Activated T-cell treated with anti-CD3 and anti-CD28 coated beads for 48 hours (primary cell): ENCODE measurements at places on chromosomes 7 and 10.

GRCh38 chr7:105940109-105940508 lies 23.0 kb upstream of the CDHR3 start:
- no peak for DNase-seq

GRCh38 chr10:12198156-12198555 lies 2.2 kb downstream of the CDC123 start:
- DNase-seq = no peak

- no peak for DNase-seq
Measured at GRCh38 chr7:132438926-132439325, 137.3 kb downstream of the PLXNA4 start.

DNA sequence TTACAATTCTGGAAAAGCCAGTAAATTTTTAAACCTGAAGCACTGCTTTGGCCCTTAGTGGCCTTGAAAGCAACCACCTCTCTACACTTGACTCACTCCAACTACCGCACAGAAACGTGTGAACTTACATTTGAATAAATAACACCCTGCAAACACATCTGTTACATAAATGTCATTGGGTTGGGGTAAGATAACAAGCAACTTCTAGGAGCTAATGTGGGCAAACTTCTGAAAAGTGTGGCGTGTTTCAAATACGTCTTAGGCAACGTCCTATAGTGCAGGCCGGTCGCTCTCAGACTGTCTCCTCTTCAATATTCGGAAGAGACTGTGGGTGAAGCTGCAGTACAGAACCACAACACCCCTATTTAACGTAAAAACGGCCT lies 474 bp downstream of the ORC5 start:
- DNase-seq = no peak

DNA sequence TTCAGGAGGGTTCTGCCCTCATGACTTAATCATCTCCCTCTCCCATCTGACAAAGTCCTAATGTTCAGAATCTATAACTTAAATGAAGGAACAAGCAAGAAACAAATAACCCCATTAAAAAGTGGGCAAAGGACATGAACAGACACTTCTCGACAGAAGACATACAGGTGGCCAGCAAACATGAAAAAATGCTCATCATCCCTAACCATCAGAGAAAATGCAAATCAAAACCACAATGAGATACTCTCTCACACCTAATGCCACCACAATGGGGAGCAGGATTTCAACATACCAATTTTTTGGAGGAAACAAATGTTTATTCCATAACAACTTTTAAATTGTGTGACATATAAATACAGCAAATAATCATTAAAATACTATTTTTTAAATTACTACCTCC lies 3.0 kb upstream of the HTR7 start:
- no peak for DNase-seq

DNA sequence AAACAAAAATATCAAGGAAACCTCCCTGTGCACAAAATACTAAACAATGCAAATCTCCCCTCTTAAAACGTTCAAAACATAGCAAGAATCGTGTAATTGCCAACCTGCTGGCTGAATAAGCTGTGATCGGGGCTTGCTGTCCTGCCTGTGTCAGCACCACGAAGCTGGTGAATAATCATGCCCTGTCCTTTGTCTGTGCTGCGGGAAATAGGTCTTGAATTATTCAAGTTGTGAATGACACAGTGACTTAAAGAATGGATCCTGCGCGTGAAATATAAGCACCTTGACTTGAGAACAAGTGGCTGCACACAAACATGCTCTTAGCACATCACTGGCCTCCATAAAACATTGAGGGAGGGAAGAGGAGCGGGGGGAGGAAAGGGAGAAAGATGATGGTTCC lies 130.2 kb downstream of the OAT start:
- DNase-seq = no peak

DNA sequence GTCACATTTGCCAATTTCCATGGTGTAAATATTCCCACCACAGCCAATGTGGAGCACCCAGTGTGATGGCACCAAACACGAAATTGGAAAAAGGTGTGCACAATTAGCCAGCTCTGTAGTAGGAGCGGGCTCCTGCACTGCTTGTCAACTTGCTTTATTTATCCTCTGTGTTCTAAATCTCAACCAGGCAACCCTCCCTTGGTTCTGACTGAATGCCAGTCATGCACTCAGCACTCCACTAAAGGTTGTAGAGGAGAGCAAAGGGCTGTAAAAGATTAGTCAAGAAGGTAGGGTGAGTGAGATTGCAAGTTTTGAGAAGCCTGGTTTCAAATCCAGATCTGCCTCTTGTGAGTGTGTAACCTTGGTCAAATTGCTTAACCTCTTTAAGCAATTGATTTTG lies 71.5 kb upstream of the EGR2 start:
- no peak for DNase-seq

- no peak for DNase-seq
Measured at GRCh38 chr10:1295756-1296480, 239.7 kb downstream of the WDR37 start.

GRCh38 chr10:6739530-6740174 lies 159.6 kb upstream of the PRKCQ start:
- no peak for DNase-seq

GRCh38 chr7:106731187-106731586 lies 70.2 kb upstream of the CCDC71L start:
- no peak for DNase-seq

GRCh38 chr7:157900011-157900410 lies 563.2 kb downstream of the DNAJB6 start:
- no peak for DNase-seq

DNA sequence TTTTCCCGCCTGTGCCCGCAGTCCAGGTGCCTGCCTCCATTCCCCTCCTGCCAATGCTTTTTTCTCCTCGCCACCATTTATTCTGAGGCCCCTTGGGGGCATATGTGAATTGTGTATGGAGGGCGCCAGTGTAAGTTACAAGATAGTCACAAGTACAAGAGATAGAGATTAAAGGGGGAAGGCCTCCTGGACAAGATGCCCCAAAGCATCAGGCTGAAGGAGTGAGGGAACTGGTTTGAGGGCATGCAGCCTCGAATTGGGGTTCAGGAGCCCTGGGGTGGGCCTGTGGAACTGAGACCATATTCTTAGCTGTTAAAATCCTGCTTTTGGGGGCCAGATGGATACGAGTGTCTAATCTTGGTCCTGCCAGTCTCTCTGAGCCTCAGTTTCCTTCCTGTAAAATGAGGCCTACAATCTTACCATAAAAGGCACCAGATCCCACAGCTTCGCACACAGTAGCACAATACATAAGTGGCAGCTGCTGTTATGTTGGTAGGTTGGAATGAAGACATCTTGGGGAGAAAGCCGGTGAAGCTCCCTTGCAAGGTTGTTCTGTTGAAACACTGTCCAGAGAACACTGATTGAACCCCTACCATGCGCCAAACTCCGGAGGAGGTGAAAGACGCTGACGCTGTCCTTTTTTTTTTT lies 545 bp upstream of the COMTD1 start:
- no peak for DNase-seq

DNA sequence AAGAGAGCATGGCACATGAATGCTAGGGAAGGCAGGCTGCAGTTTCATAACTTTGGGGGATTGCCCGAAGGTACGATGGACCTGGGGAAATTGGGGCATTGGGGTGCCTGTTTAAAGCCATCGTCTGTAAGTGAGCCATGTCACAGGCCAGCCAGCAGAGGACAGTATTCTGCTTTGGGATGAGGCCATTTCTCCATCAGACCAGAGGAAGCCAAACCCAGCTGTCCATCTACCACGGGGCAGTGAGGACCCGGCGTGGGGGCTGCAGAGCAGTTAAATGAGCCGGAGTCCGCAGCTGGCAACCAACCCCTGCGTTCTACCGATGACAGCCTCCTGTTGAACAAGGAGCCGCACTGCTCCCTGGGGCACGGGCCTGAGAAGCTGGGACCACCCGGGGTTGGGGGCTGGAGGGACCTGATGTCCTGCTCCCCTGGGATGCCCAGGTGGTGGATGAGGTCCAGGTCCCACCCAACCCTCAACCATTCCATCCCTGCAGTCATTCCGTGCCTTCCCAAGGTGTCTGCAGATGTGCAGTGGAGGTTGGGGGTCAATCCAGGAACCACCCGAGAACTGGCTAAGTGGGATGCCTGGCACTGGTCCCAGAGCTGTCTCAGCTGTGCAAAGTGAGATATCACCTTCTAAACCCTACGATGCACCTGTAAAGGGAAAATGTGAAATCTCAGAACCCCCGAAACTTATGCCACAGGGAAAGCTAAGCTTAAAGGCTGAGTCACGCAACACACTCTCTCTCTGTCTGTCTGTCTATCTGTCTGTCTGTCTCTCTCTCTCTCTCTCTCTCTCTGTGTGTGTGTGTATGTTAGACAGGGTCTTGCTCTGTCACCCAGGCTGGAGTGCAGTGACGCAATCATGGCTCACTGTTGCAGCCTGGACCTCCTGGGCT lies 12.1 kb upstream of the RHBDD2 start:
- no peak for DNase-seq

- DNase-seq = no peak
Measured at GRCh38 chr10:30862486-30862885, 169.2 kb downstream of the ZNF438 start.

GRCh38 chr7:151410405-151411390 lies 860 bp upstream of the WDR86 start:
- DNase-seq = no peak

DNA sequence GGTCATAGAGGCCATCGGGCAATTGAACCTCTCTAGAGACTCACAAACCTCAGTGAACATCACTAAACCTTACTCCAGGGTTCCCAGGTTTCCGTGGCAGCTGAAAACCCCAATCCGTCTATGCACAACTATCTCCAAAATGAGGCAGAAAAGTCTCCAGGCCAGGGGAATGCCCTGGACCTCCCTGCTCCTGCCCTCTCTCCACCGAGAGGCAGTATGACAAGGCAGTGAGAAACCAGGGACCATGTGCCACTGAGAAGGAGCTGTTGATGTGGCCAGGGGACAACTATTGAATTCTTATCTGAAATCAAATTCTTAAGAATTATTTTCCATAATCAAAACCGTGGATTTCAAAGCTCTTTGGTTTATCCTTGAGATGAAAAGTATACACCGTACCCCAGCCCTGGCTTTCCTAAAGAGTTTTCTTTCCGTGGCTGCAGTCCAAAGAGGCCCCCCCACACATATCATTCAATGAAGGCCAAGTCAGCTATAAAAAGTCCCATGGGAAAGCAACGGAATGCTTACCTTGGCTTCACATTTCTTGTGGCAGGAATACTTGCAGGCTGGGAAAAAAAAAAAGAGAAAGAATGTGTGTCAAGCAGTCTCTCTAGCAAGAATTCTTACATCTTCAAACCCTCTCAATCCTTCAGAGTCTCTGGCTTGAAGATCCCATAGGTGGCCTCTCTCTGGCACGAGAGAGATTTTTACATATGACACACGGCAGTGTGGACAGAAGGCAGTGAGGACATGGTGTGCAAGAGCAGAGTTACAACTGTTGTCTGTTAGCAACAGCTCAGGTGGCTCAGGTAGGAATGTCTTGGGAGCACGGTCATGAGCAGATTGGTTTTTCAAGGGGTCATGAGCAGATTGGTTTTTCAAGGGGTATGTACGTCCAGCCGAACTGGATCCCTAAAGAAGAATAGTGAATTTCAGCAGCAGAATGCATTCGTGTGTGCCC lies 75.2 kb downstream of the TNS3 start:
- no peak for DNase-seq

GRCh38 chr7:111101856-111102646 lies 11.1 kb downstream of the LRRN3 start:
- DNase-seq = no peak

GRCh38 chr10:12397941-12398340 lies 48.6 kb downstream of the CAMK1D start:
- DNase-seq = no peak
